ENCODE measurements at places on chromosomes 11 and 22.

GRCh38 chr11:2797121-2797711 lies 88.4 kb downstream of the CDKN1C start:
- DNase-seq: no peak

DNA sequence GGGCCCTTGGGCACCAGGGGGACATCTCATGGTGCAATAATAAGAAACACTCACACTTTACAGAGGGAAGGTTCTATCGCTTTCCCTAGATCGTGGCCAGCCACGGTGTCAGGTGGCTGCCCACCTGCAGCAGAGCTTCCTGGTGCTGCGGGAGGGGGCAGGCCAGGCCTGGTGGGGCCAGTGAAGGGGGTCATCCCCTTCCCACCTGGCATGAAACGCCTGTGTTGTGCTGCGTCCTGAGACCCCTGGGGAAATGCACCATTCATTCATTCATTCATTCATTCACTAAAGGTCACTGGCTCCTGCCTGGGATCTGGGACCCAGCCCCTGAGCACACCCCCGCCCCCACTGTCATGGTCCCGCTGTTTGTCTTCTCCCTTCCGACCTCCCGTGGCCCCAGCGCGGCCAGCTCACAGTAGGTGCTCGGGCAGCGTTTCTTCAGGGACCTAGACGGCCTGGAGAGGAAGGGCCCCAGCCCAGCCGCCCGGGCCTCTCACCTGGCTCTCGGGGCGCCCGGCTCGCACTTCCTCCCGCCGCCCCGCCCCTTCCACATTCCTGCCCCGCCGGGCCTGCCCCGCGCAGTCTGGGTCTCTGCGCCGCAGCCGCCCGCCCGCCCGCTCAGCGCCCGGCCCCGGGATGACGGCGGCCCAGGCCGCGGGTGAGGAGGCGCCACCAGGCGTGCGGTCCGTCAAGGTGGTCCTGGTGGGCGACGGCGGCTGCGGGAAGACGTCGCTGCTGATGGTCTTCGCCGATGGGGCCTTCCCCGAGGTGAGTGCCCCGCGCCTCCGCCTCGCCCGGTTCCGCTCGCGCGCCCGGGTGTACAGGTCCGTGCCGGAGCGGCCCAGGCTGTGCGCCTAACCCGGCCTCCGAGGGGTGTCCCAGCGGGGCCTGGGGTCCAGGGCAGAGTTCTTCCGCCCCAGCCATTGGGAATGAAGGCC lies at the start of gene RHOD:
TSS of gene RHOD (plus strand) at position 581 of the 938 bp plus-strand sequence. CDS start at position 637, 56 bp downstream.
- DNase-seq: no peak

- no peak for DNase-seq
Measured at GRCh38 chr11:73308003-73308960, at the start of gene ARHGEF17. Gene ARHGEF17 (plus strand): TSS chr11:73308276. CDS start chr11:73308639, 363 bp downstream.

DNA sequence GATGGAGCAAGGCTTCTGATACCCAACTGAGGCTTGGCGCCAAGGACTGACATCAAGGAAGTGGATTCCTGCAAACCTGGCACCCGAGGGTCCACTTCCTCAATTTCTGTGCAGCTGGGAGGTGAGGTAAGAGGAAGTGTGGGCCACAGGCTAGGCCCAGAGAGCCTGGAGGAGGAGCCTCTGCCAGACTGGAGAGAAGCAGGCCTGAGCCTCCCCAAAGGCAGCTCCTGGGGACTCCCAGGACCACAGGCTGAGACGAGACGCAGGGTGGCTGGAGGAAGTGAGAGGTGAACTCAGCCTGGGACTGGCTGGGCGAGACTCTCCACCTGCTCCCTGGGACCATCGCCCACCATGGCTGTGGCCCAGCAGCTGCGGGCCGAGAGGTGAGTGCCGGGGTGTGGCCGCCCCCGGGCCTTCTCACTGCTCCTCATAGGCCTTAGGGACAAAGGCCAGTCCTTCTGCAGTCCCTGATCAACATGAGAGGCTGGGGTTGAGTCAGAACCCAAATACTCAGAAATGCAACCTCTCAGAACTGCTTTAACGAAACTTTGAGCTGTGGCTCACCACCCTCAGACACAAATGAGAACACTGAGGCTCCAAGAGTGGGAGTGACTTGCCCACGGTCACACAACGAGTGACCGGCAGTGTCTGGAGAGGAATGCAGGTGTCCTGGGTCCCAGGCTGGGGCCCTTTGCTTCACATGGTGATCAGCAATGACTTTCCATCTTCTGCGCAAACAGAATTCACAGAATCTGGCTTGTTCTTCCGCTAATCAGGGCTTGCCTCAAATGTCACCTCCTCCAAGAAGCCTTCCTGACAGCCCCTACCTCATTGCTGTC lies at the start of gene NCF4:
TSS of gene NCF4 (plus strand) at position 186 of the 839 bp plus-strand sequence. CDS start at position 352, 166 bp downstream.
- peak; percentile 39 for DNase-seq

DNA sequence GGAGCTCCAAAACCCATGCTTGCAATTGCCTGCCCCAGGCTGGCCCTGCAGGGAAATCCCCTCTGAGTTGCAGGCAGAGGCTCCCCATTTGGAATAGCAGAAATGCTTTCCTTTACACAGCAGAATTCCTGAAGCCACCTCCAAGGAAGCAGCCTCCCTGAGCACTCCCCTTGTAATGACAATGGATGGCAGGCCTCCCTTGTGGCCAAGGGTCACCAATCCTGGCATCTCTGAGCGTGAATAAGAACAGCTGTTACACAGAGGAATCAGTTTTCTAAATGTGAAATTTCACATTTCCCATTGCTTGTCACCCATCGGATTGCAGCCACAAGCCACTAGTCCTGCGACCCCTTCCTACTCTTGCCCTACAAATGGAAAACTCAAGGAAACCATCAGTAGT lies 107.6 kb downstream of the GALNT18 start:
- DNase-seq: no peak

GRCh38 chr11:74701351-74701750 lies 29.9 kb downstream of the CHRDL2 start:
- no peak for DNase-seq

DNA sequence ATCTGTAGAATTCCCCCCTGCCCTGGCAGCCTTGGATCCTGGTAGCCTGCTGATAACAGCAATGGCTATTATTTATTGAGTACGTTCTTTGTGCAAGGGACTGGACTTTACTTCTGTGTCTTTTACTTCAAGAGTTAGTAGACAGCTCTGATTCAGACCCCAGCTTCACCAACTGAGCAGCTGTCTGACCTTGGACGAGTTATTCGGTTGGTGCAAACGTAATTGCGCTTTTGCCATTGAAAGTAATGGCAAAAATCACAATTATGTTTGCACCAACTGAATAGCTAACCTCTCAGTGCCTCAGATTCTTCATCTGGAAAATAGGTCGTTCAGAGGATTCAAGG lies 108.9 kb downstream of the TIMP3 start:
- DNase-seq: no peak
